ENCODE measurements at places on chromosomes 16 and 17.

DNA sequence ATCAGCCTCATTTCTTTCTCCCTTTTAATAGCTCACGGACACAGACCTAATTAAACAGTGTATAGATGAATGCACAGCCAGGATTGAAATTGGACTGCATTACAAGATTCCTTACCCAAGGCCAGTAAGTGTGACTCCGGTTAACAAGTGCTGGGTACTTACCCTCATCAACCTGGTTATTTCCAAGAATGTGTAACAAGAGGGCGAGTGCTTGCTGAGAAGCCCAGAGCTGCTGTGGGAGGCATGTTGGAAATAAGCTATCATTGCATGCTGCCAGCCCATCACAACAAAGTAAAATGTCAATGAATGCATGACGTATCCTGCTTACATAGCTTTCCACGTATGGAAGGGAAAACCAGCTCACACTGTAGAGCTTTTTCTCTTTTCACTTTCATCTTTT, 19.5 kb downstream of the LYRM1 start:
- DNase-seq: no peak

DNA sequence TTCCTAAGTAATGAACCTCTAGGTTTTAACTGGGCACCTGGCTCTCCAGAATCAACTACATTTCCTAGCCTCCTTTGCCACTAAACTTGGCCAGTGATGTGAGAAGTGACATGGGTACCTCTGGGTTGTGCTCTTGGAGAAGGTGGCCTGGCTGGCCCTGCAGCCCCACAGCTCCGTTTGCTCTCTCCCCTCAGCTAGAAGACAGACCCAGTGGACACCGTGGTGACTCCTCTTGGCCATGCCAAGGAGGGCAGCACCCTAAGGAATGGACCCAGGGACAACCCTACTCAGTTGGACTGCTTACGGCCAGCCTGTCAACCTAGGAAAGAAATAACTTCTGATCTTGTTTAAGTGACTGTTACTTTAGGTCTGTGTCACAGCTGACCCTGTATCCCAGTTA, 151.4 kb downstream of the TMEM132E start:
- no peak for DNase-seq

DNA sequence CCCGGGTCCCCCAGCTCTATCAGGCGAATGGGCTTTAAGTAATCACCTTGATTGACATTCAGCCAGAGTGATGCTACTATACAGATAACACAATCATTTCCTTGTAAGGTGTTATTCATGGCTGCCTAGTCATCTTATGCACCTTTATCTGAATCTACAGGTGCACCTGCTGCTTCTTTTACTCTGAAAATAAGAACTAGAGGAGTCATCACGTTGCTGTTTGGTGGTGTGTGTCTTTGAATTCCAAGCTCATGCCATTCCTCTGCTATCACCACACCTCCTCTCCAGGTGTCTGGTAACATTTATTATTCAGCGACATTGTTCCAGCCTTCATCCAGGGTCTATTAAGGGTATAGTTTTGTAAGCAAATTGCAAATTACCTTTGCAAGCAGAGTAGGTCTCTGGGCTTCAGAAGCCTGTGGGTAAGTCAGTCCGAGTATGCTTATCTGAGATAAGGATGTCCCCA, 51.9 kb downstream of the NOS2 start:
- no peak for DNase-seq

DNA sequence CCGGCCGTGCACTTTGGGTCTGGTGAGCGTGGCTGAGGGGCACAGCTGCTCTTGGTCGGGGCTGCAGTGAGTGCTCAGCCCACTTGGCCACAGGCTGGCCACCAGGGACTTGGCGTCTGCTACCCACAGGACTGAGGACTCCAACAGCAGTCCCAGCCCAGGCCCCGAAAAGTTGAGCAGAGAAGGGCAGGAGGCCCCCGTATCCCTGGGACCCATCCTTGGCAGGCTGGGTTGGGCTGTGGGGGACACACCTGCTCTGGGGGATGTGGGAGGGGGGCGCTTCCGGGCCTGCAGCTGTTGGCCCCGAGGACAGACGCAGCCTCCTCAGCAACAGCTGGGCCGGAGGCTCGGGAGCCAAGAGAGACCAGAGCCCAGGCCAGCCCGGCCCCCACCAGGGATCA, 19.4 kb upstream of the SSTR5 start:
- no peak for DNase-seq

DNA sequence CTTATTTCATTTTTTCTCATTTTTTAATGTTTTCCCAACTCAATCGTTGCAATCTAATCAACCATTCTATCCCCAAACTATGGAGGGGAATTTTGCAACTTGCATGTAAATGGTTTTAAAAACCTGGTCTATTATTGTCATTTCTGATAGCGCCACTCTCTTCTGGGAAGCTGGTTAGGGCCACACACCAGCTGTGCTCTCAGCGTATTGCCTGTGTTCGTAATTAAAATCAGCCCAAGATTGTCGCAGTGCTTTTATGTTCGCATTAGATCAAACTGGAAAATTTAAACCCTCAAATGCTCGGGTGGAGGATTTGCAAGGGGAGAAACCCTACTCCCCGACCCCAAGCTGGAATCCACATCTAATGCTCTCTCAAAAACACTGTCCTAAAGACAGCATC, 123.5 kb upstream of the CACNG5 start:
- DNase-seq: no peak

DNA sequence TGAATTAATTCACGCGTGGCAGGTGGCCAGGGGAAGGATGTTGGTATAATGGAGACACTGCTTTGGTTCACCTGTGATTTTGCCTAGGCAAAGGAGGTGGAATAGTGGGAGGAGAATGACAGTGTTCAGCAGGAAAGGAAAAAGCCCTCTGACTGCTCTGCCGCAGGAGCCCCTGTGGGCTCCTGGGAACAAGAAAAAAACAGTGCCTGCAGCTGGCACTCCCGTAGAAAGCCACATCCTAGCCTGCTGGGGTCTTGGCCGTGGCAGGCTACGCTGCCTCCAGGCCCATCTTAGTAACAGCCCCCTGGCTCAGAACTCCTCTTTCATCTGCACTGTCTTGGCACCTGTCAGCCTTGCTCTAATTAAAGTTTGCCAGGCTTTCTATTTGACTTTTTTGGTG, 20.6 kb downstream of the ADORA2B start:
- no peak for DNase-seq

- no peak for DNase-seq
These were observed 28.0 kb downstream of the AKAP1 start for GRCh38 chr17:57113011-57113410.

GRCh38 chr17:38967290-38967738, at the start of gene FBXO47:
Gene FBXO47, minus strand, starts transcription at chr17:38967403. Its CDS starts 4,378 bp downstream, at chr17:38963025.
- peak; percentile 88 for DNase-seq

DNA sequence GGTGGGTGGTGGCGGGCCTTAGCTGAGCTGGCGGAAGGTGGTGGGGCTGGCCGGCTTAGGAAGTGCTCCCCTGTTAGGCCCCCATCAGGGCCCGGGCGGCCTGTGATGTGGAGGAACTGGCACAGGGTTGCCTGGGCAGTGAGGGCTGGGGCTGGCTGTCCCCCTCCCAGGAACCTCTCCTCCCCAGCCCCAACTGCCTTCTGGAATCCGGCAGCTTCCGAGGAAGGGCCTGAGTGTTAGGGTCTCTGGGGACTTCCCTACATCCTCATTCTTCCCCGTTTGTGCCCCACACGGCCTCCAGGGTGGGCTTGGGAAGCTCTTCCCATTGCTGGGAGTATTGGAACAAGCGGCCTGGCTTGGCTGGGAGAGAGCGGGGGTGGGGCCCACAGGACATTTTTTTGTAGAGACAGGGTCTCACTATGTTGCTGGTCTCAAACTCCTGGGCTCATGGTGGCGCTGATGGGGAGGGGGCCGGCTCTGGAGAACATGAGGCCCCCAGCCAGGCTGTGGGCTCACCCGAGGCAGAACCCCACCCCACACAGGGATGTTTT, 89.9 kb upstream of the CIBAR2 start:
- DNase-seq: no peak

- DNase-seq: no peak
These were observed 69.8 kb upstream of the DNAH17 start for GRCh38 chr17:78647032-78647431.

GRCh38 chr16:72302332-72302731, 130.4 kb upstream of the PMFBP1 start:
- DNase-seq: no peak

DNA sequence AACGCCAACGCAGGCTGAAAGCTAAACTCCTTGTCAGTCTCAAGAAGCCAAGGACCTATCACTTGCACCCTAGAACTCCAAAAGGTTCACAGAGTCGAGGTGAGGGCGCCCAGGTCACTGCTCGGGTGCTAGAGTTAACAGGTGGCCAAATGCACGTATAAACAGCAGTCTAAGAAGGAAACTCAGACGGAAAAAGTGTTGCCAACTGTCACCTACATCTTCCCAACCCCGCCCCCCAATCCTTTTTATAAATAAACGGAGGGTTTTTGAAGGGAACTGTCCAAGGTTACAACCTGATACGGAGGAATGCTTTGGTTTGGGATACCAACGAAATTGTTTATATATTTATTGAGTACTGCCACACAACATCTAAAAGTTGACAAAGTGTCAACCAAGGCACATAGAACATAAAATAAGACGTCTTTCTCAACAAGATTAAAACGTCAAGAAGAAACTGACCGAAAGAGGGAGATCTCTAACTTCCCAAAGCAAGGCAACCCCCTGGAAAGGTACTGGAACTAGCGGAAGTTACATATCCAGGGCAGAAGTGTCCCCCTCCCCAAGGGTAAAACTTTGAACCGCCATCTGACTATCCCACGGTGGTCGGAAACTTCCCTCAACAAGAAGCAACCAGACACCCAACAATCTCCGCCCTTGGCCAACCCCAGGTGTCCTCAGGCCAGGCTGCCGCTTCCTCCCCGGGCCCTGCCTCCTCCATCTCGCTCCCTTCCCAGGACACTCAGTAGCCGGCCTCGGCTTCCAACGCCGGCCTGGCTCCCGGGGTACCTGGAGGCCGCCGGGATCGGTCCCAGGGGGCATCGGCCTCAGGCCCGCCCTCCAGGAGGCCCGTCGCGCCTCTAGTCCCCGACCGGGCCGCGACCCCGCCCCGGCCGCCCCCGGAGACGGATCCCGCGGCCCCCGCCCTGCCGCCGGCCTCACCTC, 982 bp downstream of the SPAG9 start:
- peak; percentile 70 for DNase-seq

DNA sequence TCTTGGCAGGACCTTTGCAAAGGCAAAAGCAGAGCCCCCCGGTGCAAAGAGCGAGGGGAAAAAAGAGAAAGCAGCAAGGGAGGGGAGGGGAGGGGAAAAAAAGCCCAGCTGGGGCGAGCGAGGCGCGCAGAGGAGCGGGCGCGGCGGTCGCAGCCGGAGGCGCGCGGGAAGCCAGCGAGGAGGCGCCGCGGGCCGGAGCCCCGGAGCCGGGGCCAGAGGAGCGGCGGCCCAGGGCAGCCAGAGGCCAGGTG, 129 bp downstream of the IRX5 start:
- no peak for DNase-seq

- no peak for DNase-seq
These were observed 5.4 kb downstream of the C17orf99 start for GRCh38 chr17:78151514-78152008.

DNA sequence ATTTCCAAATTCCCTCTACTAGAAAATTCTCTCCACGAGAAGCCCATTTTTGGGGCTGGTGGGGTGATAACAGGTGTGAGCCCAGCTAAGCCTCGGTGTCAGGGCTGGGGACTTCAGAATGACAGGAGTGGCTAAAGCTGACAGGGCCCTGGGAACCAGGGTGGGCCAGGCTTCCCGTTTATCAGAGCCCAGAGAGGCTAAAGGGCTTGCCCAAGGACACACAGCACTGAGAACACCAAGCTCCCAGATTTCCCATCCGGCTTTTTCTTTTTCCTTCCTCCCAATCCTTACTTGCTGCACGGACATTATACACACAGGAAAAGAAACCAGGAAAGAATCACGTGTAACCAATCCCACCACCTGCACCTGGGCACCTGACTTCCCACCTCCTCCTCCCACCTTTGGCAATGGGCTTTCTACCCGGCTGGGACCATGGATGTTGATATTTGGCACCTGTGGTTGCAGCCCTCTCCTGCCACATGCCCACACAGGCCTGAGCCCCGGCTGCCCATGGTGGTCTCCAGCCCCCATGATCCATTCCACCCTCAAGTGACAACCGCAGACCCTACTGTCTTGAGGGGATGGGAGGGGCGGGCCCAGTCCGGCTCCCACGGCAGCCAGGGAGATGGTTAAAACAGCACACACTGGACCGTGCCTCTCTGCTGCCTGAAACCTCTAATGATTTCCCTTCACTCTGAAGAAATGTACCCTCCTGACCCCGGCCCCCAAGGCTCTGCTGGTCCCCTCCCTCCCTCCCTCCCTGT, 78.9 kb downstream of the ENGASE start:
- DNase-seq: no peak

GRCh38 chr17:10439816-10440215, 18.1 kb upstream of the MYH8 start:
- DNase-seq: no peak

GRCh38 chr17:61555127-61555566, 35.9 kb downstream of the NACA2 start:
- no peak for DNase-seq

- DNase-seq: no peak
These were observed 18.3 kb upstream of the TNFRSF13B start for GRCh38 chr17:16989953-16990860.

DNA sequence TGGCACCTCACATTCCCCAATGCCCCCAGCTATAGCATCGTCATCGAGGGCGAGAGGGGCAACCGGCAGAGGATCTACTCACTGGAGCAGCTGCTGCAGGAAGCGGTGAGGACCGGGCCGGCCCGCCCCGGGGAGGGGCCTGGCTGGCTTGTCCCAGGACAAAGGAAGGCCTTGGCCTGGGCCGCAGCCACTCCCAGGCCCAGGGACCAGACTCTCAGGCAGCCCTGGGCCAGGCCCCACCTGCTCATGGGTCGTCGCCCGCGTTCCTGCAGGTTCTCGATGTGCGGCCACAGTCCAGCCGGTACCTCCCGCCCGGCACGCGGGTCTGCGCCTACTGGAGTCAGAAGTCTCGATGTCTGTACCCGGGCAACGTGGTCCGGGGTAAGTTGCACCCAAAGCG, 53.4 kb downstream of the ACTG1 start:
- no peak for DNase-seq

GRCh38 chr16:89491238-89491869, 993 bp upstream of the ANKRD11 start:
- no peak for DNase-seq

GRCh38 chr16:84423416-84423837, 55.1 kb downstream of the ATP2C2 start:
- DNase-seq: no peak

- peak; percentile 44 for DNase-seq
These were observed 187.9 kb upstream of the CHMP6 start for GRCh38 chr17:80803451-80804428.

Data from activated CD8-positive, alpha-beta memory T cell treated with anti-CD3 and anti-CD28 coated beads for 24 hours (primary cell).